ENCODE measurements at places on chromosomes 11 and 22.

DNA sequence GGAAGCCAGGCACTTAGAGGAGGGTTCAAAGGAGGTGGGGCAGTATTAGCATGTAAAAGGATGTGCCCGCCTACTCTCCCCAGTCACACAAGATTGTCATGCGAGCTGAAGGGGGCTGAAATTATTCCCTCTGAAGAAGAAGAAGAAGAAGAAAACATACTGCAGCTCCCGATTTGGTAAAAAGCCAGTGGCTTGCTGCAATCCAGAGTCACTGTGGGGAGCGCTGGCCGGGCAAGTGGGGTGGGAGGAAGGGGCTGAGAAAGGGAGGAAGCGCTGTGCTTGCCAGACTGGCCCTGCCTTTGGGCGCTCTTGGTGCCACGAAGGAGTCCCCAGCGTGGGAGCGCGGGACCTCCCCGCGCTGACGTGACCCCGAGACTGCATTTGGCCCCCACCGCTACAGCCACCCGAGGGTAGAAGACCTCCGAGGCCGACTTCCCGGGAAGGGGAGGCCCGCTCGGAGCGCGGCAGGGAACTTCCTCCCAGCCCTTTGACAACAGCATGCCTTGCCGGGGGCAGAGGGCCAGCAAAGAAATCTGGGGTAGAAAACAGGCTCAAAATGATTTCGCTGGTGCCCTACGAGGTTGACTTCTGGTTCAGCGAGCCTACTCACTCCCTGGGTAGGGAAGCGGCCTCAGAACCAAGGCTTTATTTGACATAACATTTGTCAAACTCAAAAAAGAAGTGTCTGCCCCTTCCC, 906.3 kb downstream of the DLG2 start:
- no peak for DNase-seq

DNA sequence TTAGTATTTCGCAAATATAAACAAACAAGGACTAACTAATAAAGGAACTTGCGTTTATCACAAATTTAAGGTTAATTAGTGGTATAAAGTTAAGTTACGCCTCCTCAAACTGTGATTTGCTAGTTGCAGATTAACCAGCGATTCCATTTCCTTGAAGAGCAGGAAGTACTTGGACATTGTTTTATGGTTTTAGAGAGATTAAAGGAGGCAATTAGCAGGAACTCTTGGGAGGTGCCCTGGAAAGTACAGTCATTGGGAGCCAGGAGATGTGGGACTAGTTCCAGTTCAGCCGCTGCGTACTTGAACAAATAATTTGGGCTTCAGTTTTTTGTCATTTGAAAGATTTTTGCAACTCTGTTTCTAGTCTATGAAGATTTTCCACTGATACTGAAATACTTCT, 3.3 kb downstream of the FAM118B start:
- DNase-seq: no peak

- no peak for DNase-seq
These were observed 4.4 kb upstream of the FBXO3 start for GRCh38 chr11:33778675-33779074.

GRCh38 chr11:117431436-117431835, 103.8 kb downstream of the CEP164 start:
- no peak for DNase-seq

GRCh38 chr11:68549789-68550484, 89.4 kb downstream of the PPP6R3 start:
- DNase-seq: no peak

- DNase-seq: no peak
These were observed 365.5 kb downstream of the MN1 start for GRCh38 chr22:27435844-27436576.

DNA sequence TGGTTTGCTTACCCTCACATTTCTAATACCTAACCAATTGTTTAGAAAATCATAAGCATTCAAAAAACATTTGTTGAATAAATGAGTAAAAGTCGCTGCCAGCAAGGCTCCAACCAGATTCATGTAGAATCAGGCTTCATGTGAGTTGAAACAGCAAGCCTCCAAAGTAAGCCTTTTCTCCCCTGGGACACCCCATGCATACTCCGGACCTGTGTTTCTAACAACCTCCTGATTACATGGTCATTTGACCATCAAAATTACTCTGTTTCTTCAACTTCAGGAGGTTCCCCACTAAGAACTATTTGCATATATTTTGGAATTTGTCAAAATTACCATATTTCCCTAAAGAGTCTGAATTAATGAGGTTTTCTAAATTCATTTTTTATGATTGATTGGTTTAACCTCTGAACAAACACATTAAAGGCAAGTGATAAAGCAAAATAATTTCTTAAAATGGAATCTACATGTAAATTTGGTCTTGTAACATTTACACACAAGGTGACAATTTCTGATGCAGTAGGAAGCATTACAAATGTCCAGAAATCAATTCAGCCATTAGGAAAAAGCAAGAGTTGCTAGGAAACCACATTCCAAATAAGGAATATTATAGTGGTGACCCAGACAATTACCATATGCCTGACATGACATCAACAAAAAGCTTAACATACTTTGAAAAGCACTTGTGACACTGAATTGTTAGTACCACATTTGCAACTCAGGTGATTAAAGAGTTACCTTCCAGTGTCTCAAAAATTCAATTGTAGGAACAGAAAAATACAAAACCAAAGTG, 252.6 kb downstream of the GUCY1A2 start:
- no peak for DNase-seq

DNA sequence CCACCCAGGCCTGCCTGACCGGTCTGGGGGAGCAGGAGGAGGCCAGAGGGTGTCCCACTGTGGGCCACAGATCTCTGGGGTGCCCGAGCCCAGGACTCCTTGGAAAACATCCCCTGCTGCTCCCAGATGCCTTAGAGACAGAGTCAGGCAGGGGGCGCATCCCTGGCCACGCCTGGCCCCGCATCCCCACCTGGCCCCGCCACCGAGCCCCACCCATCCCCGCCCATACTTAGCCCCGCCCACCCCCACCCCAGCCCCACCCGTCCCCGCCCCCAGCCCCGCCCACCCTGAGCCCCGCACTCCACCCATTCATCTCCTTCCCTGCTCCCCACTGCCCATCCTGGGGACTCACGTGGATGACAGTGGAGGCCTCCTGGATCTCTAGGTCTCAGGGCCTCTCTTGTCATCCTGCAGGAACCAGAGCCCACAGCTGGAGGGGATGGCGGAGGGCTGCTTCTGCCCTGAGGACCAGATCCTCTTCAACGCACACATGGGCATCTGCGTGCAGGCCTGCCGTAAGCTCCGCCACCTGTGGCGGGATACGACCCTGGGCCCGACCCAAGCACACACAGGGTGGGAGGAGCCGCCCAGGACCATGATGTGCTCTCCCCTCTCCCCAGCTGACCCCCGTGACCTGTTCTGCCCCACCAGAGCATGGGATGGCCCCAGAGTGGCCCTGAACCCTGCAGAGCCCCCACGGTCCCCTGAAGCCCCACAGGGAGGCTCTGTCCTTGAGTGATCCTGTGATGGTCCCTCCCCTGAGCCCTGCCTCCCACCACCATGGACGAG, 33.6 kb downstream of the MUC5B start:
- DNase-seq: no peak

GRCh38 chr11:5684036-5684645, 733 bp downstream of the TRIM5 start:
- no peak for DNase-seq
